ENCODE measurements at places on chromosomes 13 and 19.

- no peak for DNase-seq
Observed at GRCh38 chr13:44174769-44175425, 198.7 kb upstream of the SERP2 start.

- DNase-seq, result no peak
Observed at GRCh38 chr13:38394777-38395496, 45.3 kb downstream of the UFM1 start.

DNA sequence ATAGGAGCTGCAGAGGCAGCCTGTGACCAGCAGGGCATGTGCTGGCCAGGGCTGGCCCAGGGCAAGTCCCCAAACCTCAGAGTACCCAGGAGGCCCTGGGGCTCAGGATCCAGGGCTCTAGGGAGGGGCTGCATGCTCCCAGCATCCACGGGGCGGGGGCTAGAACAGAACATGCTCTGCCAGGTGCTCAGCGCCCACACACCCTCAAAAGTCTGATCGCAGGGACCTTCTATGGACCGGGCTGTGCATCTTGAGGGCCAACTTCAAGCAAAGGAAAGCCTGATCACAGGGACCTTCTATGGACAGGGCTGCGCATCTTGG, 33.5 kb downstream of the ELL start:
- no peak for DNase-seq

GRCh38 chr19:45878043-45878794, 7.7 kb downstream of the IRF2BP1 start:
- DNase-seq, result no peak

- no peak for DNase-seq
Observed at GRCh38 chr13:58376775-58377174, 745.2 kb downstream of the PCDH17 start.

DNA sequence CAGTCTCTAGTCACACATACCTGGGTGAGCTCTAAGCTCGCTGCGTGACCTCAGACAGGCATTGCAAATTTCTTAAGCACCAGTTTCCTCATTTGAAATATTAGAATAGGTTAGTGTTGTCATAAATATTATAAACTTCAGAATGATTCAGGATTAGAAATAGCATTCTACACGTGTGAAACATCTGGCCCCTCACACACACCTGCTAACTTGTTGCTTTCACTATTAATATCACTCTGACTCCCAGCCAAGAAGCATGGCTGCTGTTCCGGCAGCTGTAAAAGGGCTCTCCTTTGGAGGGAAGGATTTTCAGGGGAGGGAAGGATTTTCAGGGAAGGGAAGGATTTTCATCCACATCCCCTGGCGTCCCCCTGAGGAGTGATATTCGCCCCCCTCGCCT, 161.3 kb upstream of the GPR12 start:
- DNase-seq, result no peak

GRCh38 chr13:84470528-84470927, 588.3 kb upstream of the SLITRK1 start:
- DNase-seq, result no peak

DNA sequence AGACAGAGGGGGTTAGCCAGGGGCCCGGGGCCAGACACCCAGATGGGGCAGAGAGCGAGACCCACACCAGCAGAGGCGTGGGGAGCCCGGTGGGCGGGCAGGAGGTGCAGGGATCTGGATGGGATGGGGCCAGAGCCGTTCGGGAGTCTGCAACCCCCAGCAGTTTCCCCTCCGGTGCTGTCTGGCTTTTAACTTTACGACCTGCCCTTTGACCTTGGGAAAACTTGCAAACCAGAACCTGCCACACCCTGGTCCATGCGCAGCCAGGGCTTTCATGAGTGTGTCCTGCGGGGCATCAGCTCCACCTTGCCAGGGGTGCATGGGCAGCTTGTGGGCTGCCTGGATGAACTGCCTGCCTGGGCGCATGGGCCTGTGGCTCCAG, 9.8 kb downstream of the JOSD2 start:
- DNase-seq, result no peak

Measured in COLO829 (cell line).